ENCODE measurements at places on chromosomes 3 and 15.

DNA sequence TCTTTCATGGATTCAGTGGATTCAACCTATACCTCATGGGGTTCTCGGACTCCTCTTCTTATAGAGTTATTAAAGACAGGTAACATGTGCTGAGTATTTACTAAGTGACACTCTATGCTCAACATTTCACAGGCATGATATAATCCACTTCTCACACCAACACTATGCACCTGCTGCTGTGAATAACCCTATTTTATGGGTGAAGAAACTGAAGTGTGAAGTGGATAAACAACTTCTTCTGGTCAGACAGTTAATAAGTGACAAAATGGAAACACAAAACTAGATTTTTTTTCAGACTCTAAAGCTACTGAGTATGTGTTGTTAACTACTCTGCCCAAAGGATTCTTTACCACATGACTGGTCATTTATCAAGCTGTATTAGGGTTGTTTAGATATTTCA is 403.5 kb downstream of the DIPK2A start:
- peak; percentile 93 for DNase-seq

- DNase-seq = peak; percentile 32
Observed at GRCh38 chr3:20352546-20353179, 166.7 kb upstream of the SGO1 start.

DNA sequence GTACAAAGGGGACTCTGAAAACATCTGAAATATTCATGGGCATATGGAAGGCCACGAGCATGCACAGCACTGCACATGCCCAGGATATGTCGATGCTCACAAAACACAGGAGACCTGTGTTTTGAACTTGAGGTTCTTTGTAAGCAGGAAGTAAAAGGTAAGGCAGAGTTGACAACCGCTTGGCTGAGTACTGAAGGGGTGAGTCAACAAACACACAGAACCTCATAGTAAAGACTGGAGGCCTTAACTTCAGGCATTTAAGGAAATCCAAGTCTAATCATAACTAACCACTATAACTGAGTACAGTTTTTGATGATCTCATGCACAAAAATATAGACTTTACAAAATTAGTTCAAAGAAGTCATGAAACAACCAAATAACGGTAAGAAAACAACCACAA is 80.6 kb downstream of the MYO9A start:
- peak; percentile 38 for DNase-seq

DNA sequence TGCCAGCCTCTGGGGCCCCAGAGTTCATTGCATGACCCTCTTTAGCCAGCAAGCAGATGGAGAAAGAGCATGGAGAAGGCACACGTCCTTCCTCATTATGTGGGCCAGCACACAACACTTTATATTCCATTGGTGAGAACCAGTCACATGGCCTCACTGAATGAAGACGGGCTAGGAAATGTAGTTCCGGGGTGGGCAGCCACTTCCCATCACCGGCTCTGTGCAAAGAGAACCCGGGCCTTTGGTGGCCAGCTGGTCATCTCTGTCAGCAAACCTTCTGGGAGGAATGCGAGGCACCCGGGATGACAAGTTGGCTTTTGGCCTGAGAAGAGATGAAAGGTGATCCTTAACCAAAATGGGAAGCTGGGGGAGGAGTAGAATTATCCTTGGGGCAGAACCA is 90.2 kb upstream of the VGLL4 start:
- no peak for DNase-seq

- no peak for DNase-seq
Observed at GRCh38 chr3:108838436-108838835, 15.8 kb downstream of the TRAT1 start.

GRCh38 chr3:155252535-155252934 is 40.9 kb downstream of the STRIT1 start:
- peak; percentile 73 for DNase-seq

- DNase-seq = peak; percentile 52
Observed at GRCh38 chr15:95840004-95840403, 490.5 kb upstream of the NR2F2 start.

- no peak for DNase-seq
Observed at GRCh38 chr3:47008234-47008796, 28.8 kb downstream of the NBEAL2 start.

DNA sequence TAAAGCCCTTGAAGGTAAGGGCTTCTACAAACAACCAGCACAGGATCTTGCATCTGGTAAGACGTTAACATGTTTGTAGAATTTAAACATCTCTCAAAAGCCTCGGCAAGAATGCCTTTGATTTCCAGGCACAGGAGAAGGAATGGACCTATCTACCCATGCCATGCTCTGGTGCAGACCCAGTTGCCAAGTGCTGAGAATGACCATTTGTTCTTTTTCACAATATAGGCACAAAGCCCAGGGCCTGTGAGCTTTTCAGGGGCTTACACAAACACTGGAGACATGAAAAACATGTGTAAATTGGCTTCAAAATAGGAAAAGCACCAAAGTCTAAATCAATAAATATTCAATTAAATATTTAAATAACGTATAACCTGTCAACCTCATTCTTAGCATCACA is 266.9 kb upstream of the TTC14 start:
- DNase-seq = no peak

- peak; percentile 13 for DNase-seq
Observed at GRCh38 chr3:119911748-119912147, 129.8 kb downstream of the NR1I2 start.

- no peak for DNase-seq
Observed at GRCh38 chr3:119177321-119177720, 3.9 kb downstream of the UPK1B start.

DNA sequence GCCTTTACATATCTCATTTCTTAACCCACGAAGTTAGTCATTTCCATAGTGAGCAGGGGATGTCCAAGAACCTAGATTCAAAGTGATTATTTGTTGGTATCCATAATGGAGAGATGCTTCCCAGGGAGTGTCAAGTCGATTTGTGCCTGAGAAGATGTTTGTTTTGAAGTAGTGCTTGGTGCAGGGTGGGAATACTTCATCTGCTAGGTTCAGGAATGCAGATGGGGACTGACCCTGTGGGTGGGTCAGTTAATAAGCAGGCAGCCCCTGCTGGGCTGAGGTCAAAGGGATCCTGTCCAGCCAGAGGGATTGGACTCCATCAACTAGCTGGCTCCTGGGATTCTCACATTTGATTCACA is 44.1 kb upstream of the VILL start:
- DNase-seq = no peak

DNA sequence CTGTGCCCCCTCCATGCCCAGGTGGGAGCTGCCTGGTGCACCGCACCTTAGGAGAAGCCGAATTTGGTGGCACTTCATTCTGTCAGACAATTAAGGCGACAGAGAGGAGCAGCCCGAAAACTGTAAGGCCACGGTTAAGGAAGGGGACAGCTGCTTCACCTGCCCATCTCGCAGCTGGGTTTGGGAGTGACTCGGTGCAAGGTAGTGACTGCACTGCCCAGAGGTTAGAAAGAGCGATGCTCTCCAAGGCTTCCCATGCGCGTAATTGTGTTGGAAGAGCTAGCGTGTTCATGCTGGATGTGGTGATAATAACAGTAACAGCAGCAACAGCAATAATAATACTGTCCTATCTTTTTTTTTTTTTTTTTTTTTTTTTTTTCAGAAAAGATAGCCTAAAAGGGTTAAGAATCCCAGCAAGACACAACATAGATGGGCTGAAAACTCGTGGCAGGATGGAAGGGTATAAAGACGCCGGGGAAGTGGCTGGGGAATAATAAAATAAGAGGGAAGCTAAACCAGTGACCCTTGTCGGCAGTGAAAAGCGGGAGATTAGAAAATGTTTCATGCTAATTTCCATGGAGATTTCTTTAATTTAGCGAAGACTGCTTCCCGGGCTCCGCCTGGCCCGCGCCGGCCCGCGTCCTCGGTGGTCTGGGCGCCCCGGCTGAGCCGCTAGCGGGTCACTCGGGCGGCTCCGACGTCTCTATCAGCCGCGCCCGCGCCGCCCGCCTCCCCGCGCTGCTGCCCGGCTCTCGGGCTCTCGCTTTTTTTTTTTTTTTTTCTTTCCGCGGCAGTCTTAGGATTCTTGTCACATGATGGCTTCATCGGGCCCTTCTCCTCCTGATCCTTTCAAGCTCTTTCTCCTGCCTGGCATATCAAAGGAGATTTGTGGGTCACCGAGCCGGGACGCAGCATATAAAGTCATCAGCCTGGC is 617.1 kb downstream of the NR2F2 start:
- DNase-seq = peak; percentile 5

- DNase-seq = peak; percentile 77
Observed at GRCh38 chr3:129058441-129059200, 2.0 kb upstream of the GP9 start.

GRCh38 chr3:113637756-113638155 is 58.7 kb downstream of the USF3 start:
- no peak for DNase-seq

GRCh38 chr15:40162552-40162951 is 1.7 kb downstream of the BUB1B start:
- DNase-seq = no peak

DNA sequence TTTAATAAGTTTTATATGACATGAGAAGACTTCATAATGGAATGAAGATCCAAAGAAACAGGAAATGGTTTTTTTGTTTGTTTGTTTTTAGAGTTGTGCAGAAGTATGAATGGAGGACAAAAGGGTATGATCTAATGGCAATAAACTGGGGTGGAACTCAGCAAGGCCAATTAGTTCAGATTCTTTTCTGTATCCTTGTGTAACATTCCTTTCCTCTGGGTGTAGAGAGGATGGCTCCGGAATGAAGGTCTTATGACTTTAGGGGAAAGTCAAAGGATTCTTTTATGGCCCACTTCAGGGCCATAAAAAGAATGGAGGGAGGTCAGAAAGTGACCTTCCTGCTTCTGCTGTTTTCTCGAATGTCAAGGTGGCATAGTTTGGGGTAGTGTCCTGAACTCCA is 152.6 kb downstream of the DPH6 start:
- DNase-seq = no peak

- DNase-seq = no peak
Observed at GRCh38 chr3:12902181-12902999, 61.0 kb upstream of the RPL32 start.

DNA sequence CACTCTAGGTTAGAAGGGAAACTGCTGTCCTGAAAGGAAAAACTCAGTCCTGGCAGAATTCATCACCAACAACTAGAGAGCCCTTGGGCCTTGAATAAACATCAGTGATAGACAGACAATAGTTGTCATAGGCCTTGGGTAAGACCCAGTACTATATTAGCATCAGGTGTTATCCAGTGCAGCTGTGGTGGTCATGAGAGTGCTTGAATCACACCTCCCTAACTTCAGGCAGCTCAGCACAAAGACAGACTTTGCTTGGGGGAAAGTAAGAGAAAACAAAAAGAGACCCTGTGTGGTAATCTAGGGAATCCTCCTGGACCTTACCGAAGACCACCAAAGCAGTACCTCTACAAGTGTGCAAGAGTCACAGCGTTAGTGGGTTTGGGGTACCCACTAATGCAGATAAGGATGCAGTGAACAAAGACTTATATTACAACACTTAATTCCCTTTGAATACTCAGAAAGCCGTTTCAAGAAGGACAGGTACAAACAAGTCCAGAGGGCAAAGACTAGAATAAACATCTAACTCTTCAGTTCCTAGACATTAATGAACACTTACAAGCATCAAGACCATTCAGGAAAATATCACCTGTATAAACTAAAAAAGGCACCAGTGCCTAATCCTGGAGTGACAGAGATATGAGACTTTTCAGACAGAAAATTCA is 332.3 kb upstream of the EPHA3 start:
- no peak for DNase-seq

DNA sequence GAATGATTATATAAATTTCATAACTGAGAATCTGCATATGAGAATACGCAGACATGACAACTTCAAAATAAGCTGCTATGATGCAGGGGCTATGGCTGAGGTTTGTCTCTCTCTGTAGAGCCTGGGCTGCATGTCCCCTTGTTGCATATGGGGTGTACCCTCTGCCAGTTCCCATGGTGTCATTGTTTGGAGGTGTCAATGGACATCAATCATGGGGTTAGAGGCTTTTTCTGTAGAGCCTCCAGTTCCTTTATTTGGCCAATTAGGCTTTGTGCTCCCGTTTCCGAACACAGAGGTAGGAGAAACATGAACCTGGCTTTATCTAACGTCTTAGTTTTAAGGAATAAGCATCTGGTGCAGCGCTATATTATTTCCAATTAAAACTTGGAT is 77.3 kb upstream of the RARB start:
- DNase-seq = no peak

DNA sequence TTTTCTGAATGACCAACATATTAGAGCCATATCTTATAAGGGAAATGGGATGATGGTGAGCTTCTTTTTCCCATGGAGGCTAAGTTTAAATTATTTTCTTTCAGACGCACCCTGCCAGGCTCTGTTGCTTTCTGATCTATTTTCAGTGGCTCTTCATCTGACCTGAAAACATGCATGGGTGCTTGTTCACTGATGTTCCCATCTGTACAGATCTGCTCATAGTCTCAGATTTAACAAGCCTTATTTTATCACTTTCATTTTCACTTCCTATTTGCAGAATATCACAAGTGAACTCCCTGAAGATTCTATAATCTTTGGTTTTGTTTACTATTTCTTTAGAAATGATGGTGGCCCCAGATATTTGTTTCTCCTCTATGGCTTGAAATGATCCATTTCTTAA is 31.1 kb upstream of the SUCLG2 start:
- no peak for DNase-seq

GRCh38 chr3:59450946-59451763 is 401.3 kb upstream of the CFAP20DC start:
- peak; percentile 36 for DNase-seq

GRCh38 chr3:95521396-95521795 is 1293.0 kb upstream of the EPHA6 start:
- no peak for DNase-seq

GRCh38 chr3:186099178-186099577 is 9.7 kb downstream of the ETV5 start:
- DNase-seq = peak; percentile 65

GRCh38 chr3:127674101-127674721 is 1.5 kb downstream of the ABTB1 start:
- no peak for DNase-seq

- no peak for DNase-seq
Observed at GRCh38 chr15:81865850-81866537, 179.8 kb downstream of the MEX3B start.

DNA sequence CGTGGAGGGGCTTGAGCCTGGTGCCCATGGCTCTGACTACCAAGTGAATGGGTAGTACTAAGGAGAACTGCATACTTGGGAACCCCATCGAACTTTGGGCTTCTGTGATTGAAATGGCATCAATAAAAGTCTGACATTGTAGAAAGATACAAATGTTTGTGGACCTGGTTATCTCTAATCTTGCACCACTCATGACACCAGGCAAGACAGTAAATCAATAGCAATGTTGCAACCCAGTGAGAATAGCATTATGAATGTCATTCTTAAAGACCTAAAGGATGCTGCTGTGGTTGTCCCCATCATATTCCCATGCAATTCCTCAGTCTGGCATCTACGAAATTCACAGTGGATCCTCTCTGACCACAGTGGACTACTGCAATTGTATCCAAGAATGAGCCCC is 233.6 kb upstream of the LYSMD4 start:
- DNase-seq = no peak
